Hematopoietic multipotent progenitor cell treated with erythropoietin and hydrocortisone succinate and interleukin-3 and kit ligand, for 17 days (in vitro differentiated cells): ENCODE measurements at places on chromosomes 6 and 20.

GRCh38 chr6:36422714-36423100 is 19.9 kb downstream of the PXT1 start:
- DNase-seq: no peak

- no peak for DNase-seq
Observed at GRCh38 chr6:106637051-106637716, 7.8 kb downstream of the QRSL1 start.

DNA sequence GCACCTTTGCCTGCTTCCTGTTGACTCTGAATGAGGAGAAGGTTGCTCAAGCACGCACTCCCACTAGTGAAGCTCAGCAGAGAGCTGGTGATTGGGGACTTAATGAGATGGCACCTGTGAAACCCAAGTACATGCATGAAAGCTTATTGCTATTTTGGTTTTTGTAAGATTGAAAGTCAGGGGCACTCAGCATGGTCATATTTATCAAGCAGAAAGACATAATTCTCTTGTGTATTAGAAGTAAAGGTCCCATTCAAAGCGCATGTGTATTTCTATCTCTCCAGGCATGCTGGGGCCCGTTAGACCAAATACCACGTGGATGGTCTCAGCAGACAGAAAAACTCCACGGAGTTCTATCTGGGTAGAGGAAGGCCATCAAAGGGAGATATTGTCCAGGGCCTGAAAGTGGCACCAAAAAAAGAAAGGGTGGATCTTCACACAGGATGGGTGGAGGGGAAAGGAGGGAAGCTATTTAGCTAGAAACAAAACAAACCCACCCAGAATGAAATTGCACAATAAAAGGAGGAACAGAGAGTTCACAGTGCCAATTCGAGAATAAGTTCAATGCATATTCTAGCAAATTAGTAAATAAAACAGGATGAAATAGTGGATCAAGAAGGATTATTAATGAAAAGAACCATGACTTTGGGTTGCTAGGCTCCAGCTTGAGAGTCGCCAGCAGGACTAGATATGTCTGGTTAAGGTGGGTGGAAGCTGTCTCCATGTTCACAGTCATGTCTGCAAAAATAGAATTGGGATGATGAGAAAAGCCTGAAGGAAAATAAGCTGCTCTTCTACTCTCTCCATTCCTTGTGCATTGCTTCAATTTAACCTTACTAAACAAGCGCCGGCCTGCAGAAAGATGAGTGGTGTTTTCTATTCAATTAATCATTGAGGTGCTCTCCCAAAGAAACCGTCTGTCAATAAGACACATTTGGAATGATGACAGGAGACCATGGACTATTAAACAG is 224.9 kb upstream of the DTNBP1 start:
- DNase-seq: no peak

GRCh38 chr6:45156075-45156474 is 172.1 kb upstream of the RUNX2 start:
- no peak for DNase-seq

GRCh38 chr6:134315974-134316441 is 1.9 kb downstream of the SGK1 start:
- peak; percentile 40 for DNase-seq

DNA sequence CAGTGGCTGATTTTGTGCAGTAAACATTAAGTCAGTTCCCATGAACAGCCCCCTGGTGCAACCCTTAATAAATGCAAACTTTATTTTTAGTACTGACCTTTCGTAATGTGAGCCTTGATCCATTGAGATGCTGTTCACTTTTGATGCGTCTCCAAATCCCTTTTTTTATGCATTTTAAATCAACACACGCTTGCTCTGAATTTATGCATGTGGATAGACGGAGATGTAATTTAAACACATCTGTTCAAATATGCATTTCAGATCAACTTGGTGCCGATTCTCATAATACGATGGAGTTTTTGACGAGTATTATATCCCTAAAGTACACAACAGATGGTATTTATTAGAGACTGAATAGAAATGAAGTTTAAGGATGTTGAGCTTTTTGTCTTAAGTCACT is 505.7 kb downstream of the CDKAL1 start:
- DNase-seq: no peak

- no peak for DNase-seq
Observed at GRCh38 chr20:62805711-62806382, 1.2 kb downstream of the OGFR start.

- no peak for DNase-seq
Observed at GRCh38 chr6:26129656-26130055, 42.4 kb downstream of the HFE start.

- no peak for DNase-seq
Observed at GRCh38 chr6:91434576-91434975, 847.7 kb upstream of the MAP3K7 start.

- no peak for DNase-seq
Observed at GRCh38 chr20:46202766-46203509, 84.8 kb downstream of the CD40 start.

GRCh38 chr6:57224769-57225515 is 2.8 kb upstream of the RAB23 start:
- no peak for DNase-seq

- no peak for DNase-seq
Observed at GRCh38 chr6:603265-603664, 53.6 kb downstream of the HUS1B start.

GRCh38 chr6:16168858-16169257 is 40.0 kb downstream of the MYLIP start:
- DNase-seq: no peak

- DNase-seq: no peak
Observed at GRCh38 chr20:16135630-16136029, 437.6 kb downstream of the KIF16B start.

DNA sequence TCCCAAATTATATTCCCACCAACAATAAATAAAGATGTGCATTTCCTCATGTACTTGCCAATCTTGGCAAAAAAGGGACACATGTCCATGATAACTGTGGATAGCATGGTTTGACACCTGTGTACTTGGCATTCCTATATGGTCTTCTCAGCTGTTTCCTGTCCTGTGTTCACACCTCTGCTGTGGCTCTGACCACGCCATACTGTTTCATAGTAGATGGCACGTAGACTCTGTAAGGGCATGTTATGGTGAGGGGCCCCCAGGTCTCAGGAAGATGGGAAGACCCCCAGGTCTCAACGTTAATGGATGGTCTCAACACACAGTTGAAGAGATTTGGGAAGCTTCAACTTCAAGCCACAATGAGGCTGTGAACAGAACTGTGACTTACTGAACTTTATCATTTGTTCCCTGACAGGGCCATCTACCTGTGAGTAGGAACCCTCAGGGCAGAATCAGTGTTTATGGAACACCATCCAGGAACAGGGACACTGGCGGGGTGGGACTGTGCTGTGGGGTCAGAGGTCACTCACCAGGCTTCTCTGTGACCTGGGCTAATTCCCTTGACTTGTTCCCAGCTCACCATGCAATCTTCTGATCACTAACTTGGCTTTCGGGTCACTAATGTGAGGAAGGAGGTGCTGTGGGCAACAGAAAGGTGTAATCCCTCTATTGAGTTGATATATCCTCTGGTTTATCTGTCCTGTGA is 11.8 kb downstream of the ZBTB24 start:
- no peak for DNase-seq

DNA sequence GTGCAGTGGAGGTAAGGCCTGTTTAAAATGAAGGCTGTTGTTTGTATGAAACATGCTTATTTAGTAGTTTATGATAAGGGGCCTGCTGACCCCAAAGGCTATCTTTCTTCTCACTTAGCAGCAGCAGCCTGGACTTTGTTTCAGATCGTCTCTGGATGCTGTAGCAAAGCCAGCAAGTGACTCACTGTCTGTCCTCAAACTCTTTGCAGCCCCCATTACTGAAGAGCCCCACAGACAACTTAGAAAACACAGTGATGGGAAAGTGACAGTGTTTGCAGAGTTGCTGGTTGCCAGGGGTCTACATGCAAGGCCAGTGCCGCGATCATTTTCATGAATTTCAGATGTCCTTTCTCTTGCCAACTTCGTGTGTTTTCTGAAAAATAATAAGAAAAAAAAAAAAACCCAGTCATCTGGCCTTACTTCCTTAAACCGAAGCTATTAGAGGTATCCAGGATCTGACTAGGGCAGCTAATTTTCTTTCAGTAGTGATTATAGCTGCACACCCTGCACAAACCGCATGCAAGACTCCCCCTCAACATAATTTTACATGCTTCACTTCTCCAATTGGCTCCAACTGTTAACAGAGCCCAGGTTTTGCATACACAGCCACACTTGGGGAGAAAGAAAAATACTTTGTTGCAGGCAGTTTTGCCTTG is 11.6 kb upstream of the F13A1 start:
- DNase-seq: no peak

DNA sequence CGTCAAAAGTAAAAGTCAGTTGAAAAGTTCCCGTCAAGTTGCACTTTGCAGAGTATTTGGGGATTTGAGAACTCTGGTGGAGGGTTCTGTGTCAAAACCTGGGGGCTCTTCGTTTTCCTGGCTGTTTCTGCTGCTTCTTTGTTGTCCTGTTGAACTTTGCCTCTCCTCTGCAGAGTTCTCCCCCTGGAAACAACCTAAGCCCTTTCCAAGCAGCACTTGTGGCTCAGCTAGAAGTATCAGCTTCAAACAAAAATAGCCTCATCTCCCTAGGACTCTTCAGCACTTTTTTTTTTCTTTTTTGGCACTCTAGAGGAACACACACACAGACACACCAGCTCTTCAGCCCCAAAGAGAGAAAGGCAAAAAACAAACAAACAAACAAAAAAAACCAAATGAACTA is at the start of gene TRDN:
TSS of gene TRDN (minus strand) at position 169 of the 400 bp plus-strand sequence. CDS start 175 bp downstream, outside the sequence.
- DNase-seq: no peak

DNA sequence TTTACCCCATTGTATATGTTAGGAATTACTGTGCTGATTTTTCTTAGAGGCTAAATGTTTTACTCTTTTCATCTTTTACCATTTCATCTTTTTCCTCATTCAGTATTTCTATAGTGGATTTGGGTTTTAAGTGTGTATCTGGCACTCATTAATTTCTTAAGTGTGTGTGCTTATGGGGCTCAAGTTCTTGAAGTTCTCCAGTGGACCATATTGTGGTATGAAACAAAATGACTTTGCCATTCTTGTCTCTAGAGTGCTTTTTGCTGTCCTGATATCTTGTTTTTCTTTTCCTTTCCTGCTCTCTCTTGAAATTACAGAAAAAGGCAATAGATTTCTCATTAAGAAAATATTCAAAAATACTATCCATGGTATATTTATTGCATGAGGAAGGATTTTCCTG is 123.1 kb downstream of the ARID1B start:
- DNase-seq: no peak

DNA sequence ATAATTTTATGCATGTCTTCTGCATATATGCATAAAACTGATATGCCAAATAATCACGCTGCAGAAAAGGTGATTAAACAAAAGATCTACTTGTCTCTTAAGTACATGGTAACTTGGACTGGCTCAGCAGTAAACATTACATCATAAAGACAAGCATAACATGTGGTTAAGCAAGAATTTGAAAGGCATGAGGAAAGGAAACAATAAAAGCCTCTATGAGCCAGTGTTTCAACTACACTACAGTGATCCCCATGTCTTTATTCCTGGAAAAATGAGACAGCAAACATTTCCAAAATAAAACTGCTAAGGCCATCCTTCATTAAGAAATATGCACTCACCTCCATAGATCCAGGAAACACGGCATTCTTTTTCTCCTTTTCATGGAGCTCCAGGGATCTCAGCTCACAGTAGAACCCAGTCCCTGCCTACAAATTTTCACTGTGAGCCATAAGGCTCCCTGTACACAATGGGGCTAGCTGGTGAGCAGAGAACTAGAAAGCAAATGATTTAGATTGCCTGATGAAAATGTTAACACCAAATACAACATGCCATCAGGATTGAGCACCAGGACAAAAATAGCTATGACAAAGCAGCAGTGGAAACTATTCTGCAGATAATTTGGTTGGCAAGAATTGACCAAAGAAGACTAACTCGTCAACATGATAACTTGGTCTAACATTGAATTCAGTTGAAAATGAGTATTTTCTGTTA is 156.1 kb downstream of the COL21A1 start:
- DNase-seq: no peak

- DNase-seq: no peak
Observed at GRCh38 chr6:109299265-109299607, 83.0 kb downstream of the CD164 start.

GRCh38 chr6:135488023-135488422 is 9.5 kb downstream of the AHI1 start:
- DNase-seq: no peak

- no peak for DNase-seq
Observed at GRCh38 chr6:36378936-36379335, 8.5 kb downstream of the ETV7 start.

GRCh38 chr20:25252230-25252651 is 4.4 kb downstream of the PYGB start:
- DNase-seq: no peak

- DNase-seq: no peak
Observed at GRCh38 chr6:17542243-17542642, 57.9 kb upstream of the FAM8A1 start.

GRCh38 chr6:79146421-79146820 is 68.4 kb upstream of the PHIP start:
- DNase-seq: no peak

DNA sequence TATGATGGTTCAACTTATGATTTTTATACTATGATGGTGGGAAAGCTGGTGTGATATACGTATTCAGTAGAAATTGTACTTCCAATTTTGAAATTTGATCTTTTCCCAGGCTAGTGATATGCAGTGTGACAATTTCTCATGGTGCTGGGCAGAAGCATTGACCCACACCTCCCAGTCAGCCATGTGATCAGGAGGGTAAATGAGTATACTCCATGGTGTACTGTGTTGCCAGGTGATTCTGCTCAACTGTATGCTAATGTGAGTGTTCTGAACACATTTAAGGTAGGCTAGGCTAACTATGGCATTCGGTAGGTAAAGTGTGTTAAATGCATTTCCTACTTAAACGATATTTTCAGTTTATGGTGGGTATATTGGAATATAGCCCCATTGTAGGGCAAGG is 19.1 kb downstream of the PTPRA start:
- no peak for DNase-seq

GRCh38 chr6:48714250-48714649 is 603.3 kb upstream of the PTCHD4 start:
- DNase-seq: no peak

- DNase-seq: no peak
Observed at GRCh38 chr6:70164556-70164955, 138.3 kb downstream of the COL9A1 start.

GRCh38 chr6:5338177-5338960 is 77.1 kb downstream of the FARS2 start:
- DNase-seq: no peak

DNA sequence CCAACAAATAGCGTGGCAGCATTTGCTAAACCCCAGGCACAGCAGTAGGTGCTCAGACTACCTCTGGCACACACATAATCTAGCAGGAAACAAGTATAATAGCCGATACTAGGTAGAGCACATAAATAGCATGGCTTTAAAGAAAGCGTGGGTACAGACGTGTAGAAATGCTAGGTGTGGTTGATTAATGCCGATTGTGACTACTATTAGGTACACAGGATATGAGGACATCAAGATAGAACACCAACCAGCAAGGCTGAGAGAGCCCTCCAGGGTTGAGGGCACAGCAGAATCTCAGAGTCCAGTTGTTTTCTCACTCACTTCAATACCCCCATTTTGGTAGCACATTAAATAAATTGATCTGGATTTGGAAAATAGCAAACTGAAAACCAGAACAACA is 100.5 kb downstream of the PKHD1 start:
- no peak for DNase-seq

DNA sequence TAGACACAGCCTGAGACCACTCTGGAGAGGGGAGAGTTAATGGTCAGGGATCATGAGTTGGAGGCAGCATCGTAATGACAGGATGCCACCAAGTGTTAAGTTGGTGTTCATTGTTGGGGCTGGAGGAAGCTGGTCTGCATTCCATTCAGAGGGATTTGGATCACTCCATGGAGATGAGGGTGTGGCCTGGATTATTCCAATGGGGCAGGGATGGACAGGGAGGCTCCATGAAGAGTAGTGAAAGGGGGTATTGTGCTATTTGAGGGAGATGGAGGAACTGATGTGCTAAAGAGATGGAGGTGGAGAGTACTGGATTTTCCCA is 1.1 kb downstream of the SAPCD1 start:
- no peak for DNase-seq
